ENCODE measurements at places on chromosomes 4 and X.

- no peak for DNase-seq
Measured at GRCh38 chrX:45324941-45325340, 124.3 kb upstream of the DIPK2B start.

GRCh38 chr4:25879991-25880651 is 17.3 kb upstream of the SEL1L3 start:
- DNase-seq, result no peak

DNA sequence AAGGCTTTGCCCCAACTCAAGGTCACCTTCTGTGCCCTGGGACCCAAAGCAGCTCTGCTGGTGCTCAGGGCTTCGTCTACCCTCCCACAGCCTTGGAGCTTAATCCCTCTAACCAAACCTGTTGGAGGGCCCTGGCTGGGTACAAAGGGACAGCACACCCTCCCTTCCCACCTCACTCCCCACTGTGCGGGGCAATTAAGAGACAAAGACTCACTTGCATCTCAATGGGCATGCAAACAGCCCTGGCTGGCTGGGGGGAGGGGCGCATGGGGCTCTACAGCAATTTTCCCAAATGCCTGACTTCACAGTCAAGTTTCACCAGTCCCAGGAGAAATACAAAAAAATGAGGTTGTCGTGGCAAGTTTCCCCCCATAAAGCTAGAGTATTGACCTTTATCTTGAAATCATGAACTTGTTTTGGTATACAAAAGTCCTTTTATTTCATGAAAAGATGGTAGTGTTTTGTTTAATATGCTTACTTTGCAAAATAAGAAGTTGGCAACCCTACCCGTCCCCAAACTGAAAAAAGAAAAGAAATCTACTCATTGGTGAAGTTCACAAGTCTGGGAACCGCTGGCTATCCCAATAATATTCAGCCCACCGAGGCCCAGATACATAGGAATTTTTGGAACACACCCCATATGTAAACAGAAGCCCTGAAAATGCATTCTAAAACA is 4.1 kb upstream of the CD99L2 start:
- no peak for DNase-seq

DNA sequence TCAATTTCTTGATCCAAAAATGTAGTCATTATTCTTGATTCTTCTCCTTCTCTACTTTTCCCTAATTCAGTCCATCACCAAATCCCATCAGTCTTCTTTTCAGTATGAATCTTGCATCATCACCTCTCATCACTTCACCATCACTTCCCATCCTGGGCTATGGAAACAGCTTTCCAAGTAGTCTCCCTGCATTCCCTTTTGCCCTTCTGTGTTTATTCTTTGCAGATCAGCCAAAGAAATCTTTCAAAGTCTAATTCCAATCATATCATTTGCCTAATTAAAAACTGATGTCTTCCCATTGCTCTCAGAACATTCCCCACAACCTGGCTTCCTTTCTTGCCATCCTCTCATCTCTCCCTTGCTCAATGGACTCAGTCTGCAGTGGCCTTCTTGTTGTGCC is 201.7 kb upstream of the ADAMTS3 start:
- no peak for DNase-seq

- DNase-seq, result no peak
Measured at GRCh38 chr4:77960367-77960766, 96.8 kb upstream of the FRAS1 start.

- DNase-seq, result no peak
Measured at GRCh38 chr4:128550060-128550459, 259.4 kb upstream of the JADE1 start.

DNA sequence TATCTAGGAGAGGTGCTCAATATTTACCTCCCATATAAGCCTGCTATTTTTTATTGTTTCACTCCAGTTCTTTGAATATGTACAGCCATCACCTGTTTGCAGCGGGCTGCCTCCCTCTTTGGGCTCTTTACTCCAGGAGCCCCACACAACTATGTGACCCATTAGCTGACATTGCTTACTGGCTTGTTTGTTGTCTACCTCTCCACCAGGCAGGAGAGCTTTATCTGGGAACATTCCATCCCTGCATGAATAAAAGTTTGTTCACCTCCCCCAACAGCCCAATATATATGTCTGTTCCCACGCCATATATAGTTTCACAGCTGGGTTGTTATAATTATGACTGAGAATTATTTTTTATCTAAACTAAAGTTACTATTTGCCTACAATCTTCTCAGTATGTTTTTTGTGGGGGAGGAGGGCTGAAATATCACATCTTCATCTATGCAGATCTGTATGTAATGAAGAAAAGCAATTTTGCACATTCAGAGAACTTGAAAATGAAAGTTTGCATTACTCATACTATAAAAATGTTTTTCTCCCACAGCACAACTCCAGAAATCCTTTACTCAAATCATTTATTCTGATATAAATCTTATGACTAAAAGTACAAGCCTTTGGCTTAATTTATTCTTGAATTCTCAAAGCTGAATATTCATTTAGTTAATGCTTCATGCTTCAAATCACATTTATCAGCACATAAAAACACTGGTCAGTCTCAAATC is 61.2 kb upstream of the DAPP1 start:
- no peak for DNase-seq

- DNase-seq, result no peak
Measured at GRCh38 chr4:168639914-168640313, 143.1 kb downstream of the PALLD start.

DNA sequence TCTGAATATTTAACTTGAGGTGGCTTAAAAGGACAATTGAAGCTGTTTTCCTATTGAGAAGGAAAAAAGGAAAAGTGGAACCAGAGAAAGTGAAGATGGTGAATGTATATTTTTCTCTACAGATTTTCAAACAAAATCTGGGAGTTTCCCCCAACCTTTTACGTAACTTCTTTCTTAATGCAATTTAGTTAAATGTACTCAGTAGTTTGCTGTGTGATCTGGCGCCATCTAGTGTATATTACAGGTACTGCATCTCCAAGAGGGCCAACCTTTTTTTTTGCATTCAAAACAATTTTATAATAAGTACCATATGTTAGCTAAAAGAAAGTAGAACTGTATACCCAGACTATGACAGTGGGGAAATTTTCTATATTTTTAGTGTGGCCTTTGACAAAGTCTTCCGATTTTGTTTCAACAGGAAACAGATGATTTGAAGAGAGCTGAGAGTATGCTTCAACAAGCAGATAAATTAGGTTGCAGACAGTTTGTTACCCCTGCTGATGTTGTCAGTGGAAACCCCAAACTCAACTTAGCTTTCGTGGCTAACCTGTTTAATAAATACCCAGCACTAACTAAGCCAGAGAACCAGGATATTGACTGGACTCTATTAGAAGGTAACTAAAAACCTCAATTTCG is 82.0 kb downstream of the PLS3 start:
- peak; percentile 17 for DNase-seq

DNA sequence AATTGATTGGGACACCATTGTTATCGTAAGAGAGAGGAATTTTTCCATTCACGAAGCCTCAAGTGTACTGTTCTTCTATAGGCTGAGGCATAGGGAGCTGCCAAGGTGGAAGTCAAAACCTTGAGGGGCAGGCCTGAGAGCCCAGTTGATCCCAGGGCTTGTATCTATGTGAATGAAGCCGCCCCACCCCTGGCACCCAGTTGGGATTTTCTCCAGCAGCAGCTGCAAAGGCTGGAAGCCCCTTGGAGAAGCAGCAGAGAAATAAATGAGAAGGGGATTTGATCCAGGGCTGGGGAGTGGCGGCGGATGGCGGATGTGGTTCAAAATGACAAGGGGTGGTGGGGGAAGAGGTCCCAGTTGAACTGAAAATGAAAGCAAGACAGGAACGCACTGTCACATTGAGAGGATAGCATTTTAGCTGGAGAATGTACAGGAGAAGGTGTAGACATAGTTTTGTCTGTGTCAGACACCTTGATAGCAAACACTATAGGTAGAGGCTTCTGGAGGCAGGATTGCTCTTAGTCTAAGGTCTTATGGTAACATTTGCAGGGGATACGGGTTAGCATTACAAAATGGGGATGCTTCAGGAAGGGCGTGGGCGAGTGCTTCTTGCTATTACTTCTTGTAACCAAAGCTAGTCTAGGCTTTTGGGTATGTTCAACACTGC is 32.6 kb downstream of the DOCK11 start:
- DNase-seq, result peak; percentile 71

DNA sequence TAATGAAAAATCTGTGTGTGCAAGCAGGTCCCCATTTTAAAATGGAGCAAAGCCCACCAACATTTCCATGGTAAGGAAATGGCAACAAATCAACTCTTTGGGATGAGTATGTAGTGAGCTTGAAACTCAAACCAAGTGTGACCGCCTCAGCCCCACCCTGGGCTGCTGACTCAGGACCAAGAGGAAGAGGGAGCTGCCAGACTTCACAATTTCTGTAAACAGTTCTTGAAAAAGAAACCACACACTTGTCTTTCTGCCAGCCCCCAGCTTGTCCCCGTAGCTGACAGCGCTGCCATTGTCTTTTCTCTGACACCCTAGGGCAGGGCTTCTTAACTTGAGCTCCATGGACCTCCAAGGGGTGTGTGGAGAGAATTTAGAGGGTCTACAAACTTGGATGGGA is 10.3 kb downstream of the RTL5 start:
- DNase-seq, result no peak

DNA sequence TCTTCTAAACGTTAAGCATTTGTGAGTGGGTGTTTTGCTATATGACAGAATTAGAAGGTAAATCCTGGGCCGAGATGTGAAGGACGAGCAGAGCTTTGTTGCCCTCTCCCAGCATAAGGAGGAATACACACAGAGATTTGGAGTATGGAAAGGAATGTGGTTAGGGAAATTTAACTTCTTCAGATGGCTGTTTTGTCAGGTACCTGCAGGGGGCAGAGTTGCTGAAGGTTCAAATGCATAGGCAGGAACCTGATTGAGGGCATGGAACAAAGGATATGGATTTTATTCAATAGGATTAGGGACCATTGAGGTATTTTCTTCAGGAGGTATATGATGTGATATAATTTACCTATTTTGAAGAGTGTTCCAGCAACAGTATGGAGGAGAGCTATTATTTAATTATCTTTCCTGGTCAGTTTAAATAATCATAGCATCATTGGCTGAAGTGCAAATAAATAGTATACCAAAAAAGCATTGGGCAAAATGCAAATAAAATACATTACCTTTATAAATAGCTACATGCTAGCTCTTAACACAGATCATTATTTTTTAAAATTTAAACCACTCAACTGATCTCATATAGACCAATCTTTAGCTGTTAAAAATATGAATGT is 143.6 kb downstream of the SLIT2 start:
- DNase-seq, result peak; percentile 3

- no peak for DNase-seq
Measured at GRCh38 chr4:165345666-165346417, 18.4 kb downstream of the MSMO1 start.

- DNase-seq, result no peak
Measured at GRCh38 chr4:56208103-56208502, 179.2 kb downstream of the AASDH start.

DNA sequence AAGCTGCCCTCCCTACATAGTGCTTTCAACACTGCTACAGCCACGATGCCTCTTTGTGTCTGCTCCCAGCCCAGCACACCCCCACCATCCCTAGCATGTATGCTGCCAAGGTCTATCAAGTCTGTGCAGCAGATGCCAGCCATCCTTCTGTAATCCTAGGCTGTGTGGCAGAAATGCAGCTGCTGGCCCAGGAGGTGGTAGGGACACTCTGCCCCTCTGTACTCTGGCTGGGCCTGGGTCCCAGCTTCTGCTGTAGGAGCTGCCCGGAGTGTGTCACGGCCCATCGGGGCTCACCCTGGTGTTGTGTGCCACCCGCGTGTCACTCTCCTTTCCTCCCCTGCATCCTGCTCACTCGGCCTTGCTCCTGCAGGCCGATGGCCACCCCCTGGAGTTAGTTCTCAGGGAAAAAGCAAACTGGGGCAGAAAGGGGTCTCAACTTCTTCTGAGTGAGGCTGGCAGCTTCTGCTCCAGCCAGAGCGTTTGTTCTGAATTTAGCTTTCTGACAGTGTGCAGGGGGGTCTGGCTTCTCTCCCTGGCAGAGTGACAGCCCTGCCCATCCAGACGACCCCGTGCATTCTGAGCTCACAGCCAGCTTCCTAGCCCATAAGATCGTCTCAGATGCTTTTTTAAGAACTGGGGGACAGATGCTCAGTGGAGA is 22.7 kb downstream of the PSAPL1 start:
- no peak for DNase-seq

- no peak for DNase-seq
Measured at GRCh38 chr4:102076622-102077021, 268.7 kb downstream of the SLC39A8 start.

- no peak for DNase-seq
Measured at GRCh38 chr4:38306482-38307071, 346.4 kb downstream of the PTTG2 start.

- no peak for DNase-seq
Measured at GRCh38 chr4:108303488-108304177, 134.9 kb upstream of the LEF1 start.

GRCh38 chr4:145619639-145619996 is 433 bp downstream of the MMAA start:
- DNase-seq, result no peak

DNA sequence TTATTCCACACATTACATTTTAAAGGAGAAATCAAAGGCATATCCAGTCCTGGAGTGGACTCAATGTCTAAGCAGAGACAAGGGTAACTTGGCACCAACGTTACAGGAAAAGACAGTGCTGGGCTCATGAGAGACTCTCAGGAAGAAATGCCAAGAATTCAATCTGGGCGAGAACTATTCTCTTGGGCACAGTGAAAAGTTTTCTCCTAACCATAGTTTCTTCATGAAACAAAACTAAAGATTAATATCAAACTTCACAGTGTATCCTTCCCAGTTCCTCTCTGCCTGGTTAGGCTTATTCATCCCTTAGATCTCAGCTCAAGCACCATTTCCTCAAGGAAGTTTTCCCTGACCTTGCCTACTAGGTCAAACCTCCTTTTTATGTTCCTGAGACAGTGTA is 109.4 kb upstream of the TLL1 start:
- no peak for DNase-seq

- DNase-seq, result no peak
Measured at GRCh38 chrX:43176686-43177085, 398.7 kb upstream of the PPP1R2C start.

DNA sequence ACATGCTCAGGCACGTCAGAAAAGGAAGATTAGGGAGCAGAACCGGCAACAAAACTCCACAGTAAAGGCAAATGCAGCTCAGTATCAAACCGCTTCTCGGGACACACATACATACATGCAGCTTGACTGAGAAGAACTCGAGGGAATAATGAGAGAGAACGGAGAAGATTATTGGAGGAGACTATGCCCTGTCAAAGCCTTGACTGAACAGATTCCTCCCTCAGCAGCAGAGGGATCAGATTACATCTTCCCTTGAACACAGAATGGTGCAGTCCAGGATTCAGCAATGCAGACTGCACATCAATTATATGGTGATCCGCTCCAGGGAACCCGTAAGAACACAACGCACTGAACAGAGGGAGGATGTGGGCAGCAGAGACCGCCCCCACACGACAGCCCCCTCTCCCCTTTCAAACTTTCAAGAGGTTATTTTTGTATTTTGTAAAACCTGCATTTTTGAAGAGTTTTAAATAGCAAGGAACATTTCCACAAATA is 183.2 kb downstream of the FBXW7 start:
- no peak for DNase-seq

DNA sequence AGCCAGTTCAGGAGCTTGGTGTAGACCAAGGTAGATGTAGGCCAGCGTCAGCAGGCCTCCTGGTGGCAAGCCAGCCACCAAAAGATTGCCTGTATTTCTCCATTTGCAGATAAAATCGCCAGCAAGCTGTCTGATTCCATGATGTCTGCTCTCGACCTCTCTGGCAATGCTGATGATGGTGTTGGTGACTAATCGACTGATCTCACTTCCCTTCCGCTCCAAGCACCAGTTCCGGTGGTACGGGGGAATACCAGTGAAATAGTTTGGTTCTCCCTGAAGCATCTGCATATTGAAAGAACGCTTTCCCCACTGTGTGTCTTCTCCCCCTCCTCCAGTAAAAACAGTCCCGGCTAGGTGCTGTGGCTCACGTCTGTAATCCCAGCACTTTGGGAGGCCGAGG is 30.4 kb downstream of the GNL3L start:
- DNase-seq, result no peak
